ENCODE measurements at places on chromosomes 16 and 17.
A peak's percentile ranks its signal among the peaks of the same experiment; 100 is the strongest.

DNA sequence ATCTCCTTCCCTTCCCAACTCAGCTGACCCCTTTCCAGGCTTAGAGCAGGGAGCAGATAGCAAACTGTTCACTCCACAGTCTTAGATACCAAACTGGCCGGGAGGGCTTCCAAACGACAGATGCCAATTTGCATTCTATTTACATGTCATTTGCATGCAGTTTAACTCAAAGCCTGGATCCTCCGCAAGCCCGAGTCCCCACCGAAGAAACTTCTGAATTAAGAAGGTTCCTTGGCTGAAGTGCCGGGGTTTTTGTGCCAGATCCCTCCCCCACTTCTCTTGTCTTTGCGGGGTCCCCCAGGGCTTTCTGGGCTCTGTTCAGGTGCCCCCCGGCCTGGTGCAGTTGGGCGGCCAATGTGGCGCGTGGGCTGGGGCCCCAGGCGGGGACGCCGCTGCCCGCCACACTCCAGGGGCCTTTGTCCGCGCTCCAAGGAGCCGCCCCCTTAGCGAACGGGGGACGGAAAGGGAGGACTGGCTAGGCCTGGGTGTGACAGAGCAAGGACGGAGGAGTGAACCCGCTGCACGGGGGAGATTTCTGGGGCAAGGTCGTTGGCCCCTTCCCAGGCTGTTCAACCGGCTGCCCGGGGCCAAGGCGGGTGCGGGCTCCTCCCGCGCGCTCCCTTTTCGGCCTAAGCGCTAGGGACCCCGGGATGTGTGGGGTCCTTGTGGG lies 1.2 kb downstream of the GPRC5B start:
- no peak for DNase-seq

- no peak for DNase-seq
These were observed 87.5 kb upstream of the SDK2 start for GRCh38 chr17:73731733-73732132.

DNA sequence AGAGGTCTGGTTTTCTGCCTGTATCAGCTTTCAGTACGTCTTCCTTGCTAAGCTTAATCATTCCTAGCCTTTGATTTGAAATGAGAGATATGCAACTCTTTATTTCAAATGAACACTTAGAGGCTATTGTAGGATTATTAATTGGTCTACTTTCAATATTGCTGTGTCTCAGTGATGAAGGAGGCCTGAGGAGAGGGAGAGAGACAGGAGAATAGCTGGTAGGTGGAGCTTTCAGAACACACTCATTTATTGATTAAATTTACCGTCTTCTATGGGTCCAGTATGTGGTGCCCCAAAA lies 187.0 kb downstream of the BCAS3 start:
- DNase-seq: no peak

DNA sequence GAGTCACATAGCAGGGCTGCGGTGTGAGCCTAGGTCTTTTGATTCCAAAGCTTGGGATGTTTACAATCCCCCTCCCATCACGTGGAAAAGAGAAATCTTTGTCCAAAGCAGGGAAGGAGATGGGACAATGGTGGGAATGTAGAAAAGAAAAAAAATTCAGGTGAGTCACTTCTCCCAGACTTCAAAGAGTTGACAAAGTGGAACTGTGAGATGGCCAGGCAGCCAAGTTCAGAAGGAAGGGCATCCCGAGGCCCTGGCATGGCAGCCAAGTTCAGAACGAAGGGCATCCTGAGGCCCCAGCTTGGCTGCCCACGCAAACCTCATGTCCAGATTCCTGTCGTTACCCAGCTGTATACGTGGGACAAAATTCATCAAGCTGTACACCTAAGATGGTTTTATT lies 47.5 kb downstream of the FOXL1 start:
- no peak for DNase-seq

DNA sequence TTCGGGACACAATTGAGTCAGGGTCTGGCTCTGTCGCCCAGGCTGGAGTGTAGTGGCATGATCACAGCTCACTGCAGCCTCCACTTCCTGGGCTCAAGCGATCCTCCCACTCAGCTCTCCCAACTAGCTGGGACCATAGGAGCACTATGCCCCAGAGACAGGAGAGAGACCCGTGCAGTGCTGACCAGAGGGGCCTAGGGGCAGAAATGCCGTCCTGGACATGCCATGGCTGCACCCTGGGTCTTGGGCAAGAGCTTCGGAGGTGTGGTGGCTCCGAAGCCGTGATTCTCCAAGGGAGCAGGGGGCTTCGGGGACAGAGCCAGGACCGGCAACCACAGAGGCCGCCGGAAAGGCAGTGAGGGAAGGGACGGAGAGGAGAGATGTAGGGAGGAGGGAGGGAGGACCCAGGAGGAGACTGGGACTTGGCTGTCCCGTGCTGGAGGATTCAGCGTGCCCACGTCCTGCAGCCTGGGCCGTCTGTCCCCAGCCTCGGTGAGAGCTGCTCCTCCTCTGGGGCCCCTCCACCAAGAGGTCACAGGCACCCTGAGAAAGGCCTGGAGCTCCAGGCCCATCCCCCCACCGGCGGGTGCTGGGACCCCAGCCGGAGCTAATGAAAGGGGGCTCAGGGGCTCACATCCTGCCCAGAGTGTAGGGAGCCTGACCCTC lies 21.9 kb downstream of the TPSD1 start:
- no peak for DNase-seq

DNA sequence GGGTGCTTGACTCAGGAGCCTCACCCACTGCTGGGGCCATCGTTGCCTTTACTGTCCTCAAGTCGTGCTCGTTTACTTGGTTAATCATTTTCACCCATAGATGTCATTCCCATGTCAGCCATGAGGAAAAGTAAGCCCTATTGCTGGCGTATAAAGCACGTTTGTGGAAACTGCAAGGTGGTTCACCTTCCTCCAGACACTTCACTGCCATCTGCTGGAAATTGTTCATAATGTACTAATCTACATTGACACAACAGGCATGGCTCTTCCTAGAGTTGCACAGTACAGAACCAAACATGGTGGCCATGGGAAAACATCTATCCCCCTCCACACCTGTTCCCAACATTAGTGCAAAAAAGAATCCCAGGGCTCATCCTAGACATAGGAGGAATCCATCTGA lies 116.6 kb downstream of the ZNF18 start:
- DNase-seq: no peak

GRCh38 chr17:19013806-19014627 lies 9.5 kb upstream of the FAM83G start:
- no peak for DNase-seq

DNA sequence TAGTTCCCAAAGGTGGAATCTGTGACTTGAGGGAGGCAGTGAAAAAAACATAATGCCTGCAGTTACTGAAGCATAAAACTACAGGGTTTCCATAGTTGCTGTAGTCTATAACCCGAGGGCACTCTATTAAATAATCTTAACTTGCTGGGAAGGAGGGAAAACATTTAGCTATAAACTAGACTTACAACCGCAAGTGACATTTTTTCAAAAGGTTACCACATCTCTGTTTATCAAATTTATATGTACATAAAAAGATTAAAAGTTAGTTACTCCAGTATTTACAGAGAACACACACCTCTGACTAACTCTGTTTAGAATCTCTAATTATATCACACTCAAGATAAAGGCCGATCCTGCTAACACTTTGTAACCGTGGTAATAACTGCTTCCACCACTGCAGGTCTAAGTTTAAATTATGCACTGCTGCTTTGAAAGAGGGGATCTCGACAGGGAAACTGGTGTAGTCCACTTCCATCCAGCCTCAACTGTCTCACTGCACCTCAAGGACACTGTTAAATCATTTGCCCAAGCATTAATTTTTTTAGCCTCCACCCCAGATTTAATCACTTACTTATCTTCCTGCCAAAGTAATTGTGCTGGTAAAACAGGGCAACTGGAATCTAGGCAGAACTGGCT lies 14.6 kb downstream of the KCNJ16 start:
- no peak for DNase-seq

GRCh38 chr17:48747445-48748363 lies 19.2 kb upstream of the HOXB13 start:
- DNase-seq: no peak

- no peak for DNase-seq
These were observed 22.3 kb downstream of the TMEM11 start for GRCh38 chr17:21191698-21192097.

DNA sequence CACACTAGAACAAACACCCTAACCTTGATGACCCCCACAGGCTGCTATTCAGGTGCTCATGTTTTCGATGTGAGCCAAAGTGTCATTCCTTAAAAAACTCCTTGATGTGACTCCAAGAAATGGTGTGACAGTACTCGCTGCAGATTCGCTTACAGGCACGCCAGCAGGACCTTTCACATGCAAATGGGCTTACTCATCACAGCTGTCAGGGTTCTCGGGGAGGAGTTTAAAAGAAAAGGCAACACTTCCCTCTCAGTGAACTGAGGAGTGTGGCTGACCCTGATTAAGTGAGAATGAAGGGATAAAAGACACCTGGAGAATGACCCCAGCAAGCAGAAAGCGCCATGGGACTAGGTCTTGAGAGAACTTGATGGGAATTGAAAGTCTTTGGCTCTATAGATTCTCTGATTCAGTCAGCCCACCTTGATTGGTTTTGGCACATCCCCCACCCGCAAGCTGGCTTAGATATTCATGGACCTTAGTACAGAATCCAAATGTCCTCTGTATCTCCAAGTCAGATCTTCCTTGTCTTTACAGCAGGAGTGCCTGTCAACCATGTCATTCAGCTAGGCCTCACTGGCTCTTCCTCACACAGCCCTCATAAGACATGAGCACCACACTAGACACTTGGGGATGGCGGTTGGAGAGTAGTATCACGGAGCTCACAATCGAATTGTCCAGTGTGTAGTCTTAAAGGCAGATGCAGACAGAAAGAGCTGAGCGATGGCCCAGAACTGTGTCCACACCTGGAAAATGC lies 82.6 kb downstream of the HIC1 start:
- no peak for DNase-seq

- no peak for DNase-seq
These were observed 589 bp downstream of the NMT1 start for GRCh38 chr17:45061606-45062205.

DNA sequence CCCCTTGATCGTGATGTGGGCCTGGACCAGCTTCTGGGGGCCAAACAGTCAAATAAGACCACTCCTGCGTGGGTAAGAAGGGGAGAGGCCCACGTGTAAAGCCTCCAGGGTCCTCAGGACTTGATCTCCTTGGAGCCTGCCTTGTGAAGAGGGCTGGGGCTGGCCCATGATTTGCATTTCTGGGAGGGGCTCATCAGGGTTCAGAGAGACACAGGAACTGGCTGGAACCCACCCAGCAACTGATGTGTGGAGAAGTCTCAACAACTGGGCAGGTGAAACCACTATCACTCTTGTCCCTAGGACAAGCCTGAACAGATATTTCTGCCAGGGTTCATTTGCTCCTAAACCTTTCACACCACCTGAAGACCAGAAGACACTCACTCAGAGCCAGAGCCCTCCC lies 214.7 kb downstream of the ZNF423 start:
- DNase-seq: no peak

DNA sequence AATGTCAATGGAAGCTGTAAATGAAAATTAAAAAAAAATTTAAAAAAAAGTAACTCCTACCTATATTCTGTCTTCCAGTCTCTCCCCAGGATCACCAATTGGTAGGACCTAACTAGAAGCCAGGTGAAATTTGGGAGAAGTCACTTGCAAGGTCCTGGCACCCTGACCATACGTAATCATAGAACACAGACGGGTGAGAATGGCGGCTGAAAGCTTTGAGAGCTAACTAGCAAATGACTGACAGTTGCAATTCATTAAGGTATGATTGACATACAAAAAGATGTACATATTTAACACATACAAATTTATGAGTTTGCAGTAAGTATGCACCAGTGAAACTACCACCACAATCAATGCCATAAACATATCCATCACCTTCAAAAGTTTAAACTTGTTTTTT lies 372.7 kb upstream of the PSMD7 start:
- no peak for DNase-seq

DNA sequence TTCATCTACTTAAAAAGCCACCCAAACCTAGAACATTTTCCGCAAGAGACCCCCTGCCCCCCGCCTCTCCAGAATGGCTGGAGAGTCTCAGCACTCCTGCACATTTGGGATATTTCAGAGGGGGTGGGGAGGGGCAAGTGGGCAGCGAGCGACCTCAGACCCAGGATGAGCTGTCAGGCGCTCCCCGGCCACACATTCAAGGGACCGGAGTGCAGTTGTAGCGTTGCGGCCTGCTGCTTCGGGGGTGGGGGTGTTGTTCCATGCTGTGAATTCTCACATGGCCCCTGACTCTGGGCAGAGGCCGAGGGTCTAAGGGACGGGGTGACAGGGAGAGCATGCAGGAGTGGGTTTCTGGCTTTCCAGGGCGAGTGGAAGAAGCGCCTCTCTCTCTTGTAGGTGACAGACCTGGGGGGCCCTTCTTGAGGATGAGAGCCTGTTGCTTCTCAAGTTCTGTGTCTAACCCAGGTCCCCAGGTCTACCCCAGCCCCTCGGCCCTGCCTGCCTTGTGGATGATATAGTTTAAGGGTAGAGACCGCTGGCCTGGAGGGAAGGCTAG lies 231.2 kb downstream of the SEC14L1 start:
- no peak for DNase-seq

DNA sequence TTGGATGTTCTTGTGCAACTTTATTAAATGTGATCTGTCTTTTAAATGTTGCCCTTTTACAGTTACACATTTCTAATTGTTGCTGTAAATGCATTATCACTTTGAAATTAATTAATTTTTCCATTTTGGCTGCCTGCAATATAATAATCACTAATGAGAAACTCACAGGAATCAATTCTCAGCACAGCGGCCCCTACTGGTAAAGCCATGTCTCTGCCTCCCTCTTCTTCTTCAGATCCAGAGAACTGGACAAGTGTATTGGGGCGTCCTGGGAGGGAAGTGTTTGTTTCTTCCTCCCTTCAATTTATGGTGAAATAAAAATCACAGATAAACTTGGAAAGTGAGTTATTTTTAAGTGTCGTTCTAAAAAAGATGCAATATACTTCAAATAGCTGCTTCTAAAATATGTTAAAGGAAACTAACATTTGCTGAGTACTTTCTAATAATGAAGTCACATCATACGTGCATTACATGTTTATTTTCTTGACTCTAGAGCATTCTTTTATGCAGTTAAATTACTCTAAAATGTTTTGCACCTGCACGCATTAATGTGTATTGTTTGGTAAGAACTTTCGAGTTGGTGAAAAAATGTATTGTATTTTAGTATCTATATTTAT lies 338.0 kb downstream of the WWOX start:
- peak; percentile 3 for DNase-seq

DNA sequence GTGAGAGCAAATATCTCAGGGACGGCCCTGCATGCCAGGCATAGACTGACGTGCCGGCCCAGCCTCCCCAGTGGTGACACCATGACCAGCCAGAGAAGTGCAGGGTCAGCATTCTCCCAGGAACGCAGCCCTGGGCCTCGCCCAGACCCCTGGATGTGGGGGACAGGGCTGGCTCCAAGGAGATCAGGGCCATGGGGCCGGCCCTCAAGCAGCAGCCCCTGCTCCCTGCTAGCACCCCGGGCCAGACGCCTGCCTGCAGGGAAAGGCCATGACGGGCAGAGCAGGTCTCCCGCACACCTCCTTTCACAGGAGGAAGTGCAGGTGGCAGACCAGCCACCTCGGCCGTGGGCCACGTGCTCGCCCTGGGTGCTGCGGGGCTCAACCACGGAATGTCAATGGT lies 9.5 kb downstream of the NDUFAF8 start:
- no peak for DNase-seq

Measured in stimulated activated CD8-positive, alpha-beta memory T cell treated with anti-CD3 and anti-CD28 coated beads, Interleukin-4, amount 100 ng/mL, for 4 hours (primary cell).